ENCODE measurements at places on chromosomes 3 and 15.

DNA sequence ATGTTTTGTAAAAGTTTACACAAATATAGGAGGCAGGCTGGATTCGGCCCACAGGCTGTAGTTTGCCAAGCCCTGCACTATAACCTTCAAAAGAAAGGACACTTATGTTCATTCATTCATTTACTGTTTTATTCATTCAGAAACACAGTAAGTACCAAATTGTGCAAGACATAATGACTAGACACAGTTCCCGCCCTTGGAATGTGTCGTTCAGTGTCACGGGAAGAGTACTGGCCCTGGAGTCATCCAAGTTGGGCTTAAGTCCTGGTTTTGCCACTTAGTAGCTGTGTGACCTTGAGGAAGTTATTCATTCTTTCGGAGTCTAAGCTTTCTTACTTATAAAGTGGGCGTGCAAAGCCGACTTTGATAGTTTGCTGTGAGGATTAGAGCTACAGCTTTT, 22.0 kb downstream of the COLQ start:
- DNase-seq = no peak

GRCh38 chr15:82530606-82531379, 9.5 kb downstream of the RPS17 start:
- no peak for DNase-seq

- DNase-seq = no peak
These were observed 142.1 kb downstream of the RBPMS2 start for GRCh38 chr15:64633332-64633731.

- no peak for DNase-seq
These were observed 2.0 kb upstream of the MECOM start for GRCh38 chr3:169665264-169666075.

- no peak for DNase-seq
These were observed 86.8 kb downstream of the TCF12 start for GRCh38 chr15:57005244-57005643.

DNA sequence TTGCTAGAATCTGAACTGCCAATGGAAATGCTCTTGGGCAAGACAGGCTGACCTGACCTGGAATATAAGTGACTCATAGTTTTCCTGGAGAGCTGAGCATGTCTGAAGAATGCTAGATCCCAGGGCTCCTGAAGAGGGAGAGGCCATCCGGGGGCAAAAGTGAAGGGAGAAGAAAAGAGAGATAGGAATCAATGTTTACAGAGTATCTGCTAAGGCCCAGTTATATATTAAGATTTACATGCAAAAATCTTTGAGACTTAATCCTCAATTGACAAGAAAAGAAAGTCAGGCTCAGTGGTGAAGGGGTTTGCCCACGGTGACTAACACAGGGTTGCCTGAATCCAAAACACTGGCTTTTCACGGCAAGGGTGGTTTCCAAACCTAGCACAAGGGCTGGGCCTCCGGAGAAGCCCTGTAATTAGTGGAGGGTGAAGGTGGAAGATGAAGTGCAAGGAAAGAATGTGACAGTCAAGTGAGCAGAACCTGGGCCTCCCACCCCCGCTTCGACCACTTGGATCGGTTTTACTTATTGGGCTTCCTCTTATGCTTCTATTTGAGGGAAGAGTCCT, 91.7 kb upstream of the FGF12 start:
- no peak for DNase-seq
